ENCODE measurements at places on chromosomes 13 and 19.
A peak's percentile ranks its signal among the peaks of the same experiment; 100 is the strongest.

GRCh38 chr13:30192320-30193093 is 114.8 kb downstream of the KATNAL1 start:
- DNase-seq = no peak

GRCh38 chr19:42175952-42176648 is 41.4 kb downstream of the DEDD2 start:
- peak; percentile 64 for DNase-seq

- DNase-seq = no peak
Observed at GRCh38 chr19:10122045-10122444, 2.3 kb upstream of the EIF3G start.

- DNase-seq = peak; percentile 6
Observed at GRCh38 chr13:24644036-24644435, 36.2 kb upstream of the ATP12A start.

DNA sequence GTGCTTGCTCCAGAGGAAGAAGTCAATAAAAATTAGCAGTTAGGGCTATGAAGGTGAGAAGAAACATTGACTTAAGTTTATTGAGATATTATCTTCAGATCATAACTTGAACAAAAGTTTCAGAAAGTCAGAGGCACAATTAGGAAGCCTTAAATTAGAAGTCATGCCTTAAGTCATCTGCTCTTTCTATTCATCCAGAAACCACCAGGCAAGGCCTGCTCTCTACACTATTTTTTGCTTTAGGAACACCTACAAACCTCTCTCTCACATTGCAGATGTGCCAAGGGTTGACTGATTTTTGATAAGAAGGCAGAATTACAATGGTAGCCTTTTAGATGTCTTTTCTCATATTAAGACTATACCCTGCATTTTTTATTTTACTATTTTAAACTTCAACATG is 268.7 kb downstream of the SPRY2 start:
- no peak for DNase-seq

- no peak for DNase-seq
Observed at GRCh38 chr13:114164681-114165429, 14.2 kb upstream of the CFAP97D2 start.

DNA sequence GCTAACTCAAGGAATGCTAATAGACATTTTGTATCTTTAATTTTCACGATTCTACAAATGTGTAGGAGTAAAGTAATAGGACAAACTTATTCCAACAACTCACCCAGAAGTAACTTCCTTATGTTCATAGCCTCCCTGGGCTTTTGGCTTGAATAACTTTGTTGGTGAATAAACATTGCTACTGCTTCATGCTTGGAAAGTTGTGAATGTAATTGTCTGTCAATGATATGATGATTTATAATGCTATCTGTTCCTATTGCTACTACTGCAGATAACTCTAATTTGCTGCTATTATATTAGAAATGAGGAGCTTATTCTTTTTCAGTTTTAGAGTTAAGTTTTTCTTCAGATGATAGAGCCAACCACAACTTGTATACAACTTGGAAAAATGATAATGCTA is 307.7 kb downstream of the PCDH9 start:
- DNase-seq = no peak

- no peak for DNase-seq
Observed at GRCh38 chr13:112605531-112605990, 17.6 kb upstream of the TUBGCP3 start.

DNA sequence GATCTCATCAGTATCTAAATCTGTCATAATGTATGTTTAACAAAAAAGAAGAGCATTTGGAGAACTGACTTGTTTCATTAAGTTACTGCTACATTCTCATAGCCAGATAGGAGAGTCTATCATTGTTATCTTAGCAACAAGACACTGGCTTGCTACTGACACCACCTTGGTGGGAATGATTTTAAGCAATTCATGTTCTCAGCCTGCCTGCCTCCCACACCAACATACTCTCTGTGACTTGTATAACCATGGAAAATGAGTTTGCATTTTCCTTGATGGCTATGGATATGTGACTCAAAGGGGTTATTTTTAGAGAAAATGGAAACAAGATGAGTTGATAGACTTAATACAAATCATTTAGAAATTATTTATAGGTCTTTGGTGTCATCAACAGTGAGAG is 1308.9 kb downstream of the OLFM4 start:
- DNase-seq = no peak

- no peak for DNase-seq
Observed at GRCh38 chr19:35373492-35373891, 2.6 kb downstream of the GPR42 start.

- DNase-seq = no peak
Observed at GRCh38 chr13:75378301-75378700, 103.7 kb downstream of the TBC1D4 start.

DNA sequence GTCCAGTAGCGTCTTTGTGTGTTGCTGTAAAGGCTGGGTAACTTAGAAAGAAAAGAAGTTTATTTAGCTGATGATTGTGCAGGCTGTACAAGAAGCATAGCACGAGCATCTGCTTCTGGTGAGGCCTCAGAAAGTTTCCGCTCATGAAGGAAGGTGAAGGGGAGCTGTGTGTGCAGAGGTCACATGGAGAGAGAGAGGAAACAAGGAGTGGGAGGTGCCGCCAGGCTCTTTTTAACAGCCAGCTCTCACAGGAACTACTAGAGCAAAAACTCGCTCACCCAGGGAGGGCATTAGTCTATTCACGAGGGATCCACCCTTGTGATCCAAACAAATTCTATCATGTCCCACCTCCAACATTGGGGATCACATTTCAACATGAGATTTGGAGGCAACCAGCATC is 99.8 kb downstream of the GPR12 start:
- DNase-seq = no peak

DNA sequence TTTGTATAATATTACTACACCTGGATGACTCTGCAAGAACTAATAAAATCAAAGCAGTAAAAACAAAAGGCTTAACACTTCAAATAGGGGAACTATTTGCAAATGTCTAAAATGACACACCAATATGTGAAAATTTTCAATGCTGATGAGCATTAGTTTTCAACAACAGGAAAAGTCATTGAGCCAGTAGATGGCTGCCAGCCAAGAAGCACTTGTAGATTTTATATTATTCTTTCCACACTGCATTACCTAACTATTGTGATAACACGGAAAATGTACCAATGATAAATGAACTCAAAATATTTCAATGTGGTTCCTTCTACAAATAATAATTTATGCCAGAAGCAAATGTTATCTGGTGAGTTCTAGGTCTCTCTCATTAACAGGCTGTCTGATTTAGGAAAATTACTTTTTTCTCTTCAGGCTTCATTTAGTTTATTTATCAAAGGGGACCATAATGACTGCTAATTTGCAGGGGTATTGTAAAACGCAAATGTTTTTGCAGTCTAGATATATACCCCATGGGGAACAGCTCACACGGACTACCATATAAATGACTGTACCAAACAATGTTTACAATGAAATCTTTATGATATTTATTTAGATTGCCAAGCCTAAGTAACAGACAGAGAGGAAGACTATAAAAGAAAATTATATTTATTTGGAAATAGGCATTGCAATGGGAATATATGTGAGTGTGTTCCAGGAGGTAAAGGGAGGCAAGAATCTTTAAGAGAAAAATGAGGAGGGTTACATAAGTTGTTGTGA is 407.8 kb downstream of the LIG4 start:
- DNase-seq = no peak

- peak; percentile 41 for DNase-seq
Observed at GRCh38 chr19:43354305-43354627, 780 bp downstream of the CD177 start.

GRCh38 chr13:88895261-88895941 is 1224.2 kb downstream of the SLITRK5 start:
- DNase-seq = no peak

GRCh38 chr13:45231305-45231704 is 30.5 kb upstream of the KCTD4 start:
- DNase-seq = no peak

GRCh38 chr13:97460004-97460775 is 26.2 kb downstream of the RAP2A start:
- DNase-seq = no peak

GRCh38 chr13:98976338-98976737 is 1.5 kb downstream of the DOCK9 start:
- DNase-seq = no peak

DNA sequence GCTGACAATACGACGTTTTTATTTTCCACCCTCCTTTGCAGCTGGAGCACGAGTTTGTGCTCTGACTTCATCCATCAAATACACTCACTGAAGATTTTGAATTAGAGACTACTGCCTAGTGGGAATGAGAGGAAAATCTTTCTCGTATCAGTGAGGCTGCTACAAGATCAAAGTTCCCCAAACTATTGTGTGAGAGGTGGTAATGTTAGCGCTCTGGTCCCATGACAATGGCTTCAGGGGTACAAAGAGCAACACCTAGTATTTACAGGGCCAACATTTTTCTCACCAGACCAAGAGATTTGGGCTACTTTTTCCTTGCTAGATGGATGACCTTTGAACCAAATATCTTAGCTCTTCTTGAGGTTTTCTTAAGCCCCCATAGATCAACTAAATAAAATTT is 30.3 kb upstream of the PDX1 start:
- no peak for DNase-seq

GRCh38 chr19:30879225-30879624 is 470.0 kb downstream of the TSHZ3 start:
- DNase-seq = no peak

DNA sequence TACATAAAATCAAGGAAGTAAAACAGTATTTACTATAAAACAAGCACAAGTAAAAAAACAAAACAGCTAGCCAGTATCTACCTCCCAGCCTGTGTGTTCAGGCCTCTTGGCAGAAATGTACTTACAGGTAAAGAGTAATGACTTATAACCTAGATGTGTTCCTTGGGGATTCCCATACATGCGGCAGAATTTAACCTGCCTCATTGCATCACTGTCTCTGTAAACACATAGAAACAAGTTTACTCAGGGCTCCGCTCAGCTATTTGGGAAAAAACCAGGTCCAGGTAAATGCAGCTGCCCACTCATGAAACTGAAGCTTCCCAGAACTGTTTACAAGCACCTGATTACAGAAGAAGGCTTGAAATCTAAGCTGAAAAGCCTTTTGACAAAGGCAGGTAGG is 50.7 kb upstream of the SERP2 start:
- DNase-seq = no peak

DNA sequence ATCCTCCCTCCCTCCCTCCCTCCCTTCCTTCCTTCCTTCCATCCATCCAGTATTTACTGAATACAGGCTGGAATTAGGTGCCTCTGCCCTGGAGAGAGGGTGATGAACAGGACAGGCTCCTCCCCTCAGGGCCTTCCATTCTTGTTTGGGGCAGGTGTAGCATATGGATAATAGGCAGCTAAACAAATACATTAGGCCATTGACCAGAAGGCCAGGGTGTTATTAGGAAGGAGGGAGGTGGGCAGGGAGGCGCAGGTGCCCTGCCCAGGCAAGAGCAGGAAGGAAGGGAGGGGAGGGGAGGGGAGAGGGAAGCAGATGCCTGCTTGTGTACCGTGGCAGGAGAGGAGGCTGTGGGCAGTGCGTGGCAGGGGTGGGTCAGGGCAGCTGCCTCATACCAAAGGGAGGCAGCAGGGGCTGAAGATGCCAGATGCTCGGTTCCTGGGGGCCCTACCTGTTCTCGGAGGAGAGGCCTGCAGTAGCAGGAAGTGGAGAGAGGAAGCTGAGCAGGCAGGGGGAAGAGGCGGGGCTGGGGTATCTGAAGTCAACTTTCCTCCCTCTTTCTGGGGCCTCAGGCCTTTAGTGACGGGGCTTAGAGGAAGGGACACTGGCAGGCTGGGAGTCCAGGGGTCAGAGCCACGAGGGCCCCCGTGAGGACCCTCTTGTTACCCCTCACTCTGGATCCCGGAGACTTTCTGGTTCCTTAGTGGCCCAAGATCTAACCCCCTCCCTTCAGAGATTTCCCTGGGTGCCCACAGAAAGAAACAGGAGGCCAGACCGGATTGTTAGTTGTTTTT is at the start of gene RINL:
RINL (minus strand) TSS at position 495 of the 794 bp plus-strand sequence. CDS start 1,533 bp downstream, outside the sequence.
- no peak for DNase-seq

GRCh38 chr19:1846517-1847204 is 1.6 kb downstream of the REXO1 start:
- no peak for DNase-seq

GRCh38 chr19:54011507-54012211 is 20.2 kb downstream of the CACNG6 start:
- no peak for DNase-seq

- no peak for DNase-seq
Observed at GRCh38 chr13:22789916-22790315, 390.9 kb upstream of the SGCG start.

GRCh38 chr13:41458761-41459431 is 1.5 kb downstream of the RGCC start:
- DNase-seq = peak; percentile 15

- no peak for DNase-seq
Observed at GRCh38 chr13:43784496-43784895, 2.3 kb downstream of the ENOX1 start.

DNA sequence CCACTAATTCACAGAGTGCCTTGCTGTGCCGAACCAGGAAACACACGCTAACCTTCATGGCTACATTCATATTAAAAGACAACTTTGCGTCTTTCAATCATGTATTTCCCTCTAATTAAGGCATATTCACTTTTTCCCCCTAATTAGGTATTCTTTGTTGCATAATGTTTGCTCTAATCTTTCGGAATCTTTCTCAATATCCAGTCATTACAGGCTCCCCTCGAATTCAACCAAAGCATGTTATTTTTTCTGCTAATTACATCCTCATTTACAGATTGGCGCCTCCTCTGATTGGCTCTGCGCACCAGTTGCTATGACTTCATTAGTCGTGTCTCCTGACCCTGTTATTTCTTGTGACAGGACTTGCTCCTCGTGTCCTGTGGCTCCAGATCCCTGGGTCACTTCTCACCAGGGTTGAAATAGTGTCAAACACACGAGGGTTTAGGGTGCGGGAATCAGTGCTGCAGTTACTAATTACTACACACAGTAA is 226.7 kb upstream of the TSHZ3 start:
- DNase-seq = no peak

DNA sequence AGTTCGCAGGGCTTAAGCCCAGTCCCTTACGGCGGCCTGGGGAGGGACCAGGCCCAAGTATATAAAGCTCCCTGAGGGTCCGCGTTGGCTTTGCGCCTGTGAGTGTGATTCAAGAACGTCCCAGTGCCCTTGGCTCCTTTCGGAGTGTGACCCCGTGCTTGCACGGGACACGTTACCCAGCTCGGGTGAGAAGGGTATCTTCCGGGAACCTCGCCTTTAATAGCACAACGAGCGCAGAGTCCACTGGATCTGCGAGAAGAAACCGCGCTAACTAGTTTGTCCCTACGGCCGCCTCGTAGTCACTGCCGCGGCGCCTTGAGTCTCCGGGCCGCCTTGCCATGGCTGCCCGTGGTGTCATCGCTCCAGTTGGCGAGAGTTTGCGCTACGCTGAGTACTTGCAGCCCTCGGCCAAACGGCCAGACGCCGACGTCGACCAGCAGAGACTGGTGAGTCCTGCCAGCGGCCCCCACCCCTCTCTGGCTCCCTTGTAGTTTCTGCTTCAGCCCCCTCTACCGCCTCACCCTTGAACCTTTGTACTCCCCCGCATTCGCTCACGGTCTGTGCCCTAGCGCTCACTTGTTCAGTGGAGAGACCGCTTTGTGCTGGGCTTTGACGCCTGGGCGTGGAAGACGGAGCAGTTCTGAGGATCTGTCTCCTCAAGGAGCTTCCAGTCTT is at the start of gene DNAJC15:
DNAJC15 (plus strand) TSS at position 298 of the 675 bp plus-strand sequence; CDS start at position 339, 41 bp downstream.
- peak; percentile 79 for DNase-seq

DNA sequence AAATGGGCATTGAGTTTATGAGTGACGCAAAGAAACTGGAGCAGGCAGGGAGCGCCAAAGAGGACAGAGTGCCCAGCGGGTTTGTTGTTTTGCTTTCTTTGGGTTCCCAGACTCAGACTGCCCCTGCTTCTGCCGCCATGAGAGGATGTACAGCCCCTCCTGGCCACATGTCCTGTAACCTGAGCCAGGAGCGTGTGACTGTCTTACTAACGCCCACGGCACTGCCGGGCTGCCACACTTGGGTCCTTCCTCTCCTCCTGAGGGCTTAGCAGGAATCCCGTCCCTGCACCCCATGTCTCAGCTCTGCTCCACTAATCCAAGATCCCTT is 80.5 kb downstream of the GPR12 start:
- peak; percentile 61 for DNase-seq

Data from cerebellar cortex (tissue), 1 donor.